NB4 (cell line): ENCODE measurements at places on chromosomes 5 and 9.

- DNase-seq: no peak
Measured at GRCh38 chr5:159838551-159839222, 77.6 kb upstream of the ADRA1B start.

GRCh38 chr9:105245029-105245890, 809 bp downstream of the SLC44A1 start:
- peak; percentile 47 for DNase-seq

- no peak for DNase-seq
Measured at GRCh38 chr9:4727593-4727992, 13.4 kb downstream of the AK3 start.

DNA sequence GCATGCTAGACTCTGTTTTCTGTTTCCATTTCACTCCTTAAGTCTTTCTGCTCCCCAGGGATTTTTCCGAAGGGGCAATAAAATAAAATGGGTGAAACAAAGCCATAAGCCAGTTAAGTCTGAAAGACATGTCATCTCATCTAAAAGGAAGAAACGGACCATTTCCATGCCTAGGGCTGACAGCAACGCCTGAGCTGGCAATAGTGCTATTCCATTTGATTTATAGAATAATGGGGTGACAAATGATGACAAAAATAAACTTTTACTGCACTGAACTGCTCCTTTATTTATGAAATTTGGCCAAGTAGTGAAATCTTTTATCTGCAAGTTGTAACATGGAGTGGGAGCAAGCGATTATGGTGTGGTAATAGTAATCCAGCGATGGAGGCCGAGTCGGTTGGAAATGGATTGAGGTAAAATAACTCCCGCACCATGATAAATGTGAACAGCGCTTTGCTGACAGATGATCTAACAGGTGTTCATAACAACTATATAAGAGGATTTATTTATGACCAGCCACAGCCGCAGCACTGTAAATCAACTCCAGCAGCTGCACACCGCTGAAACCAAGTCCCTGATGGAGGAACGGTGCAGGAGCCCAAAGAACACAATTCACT, 219.8 kb upstream of the TBCA start:
- DNase-seq: no peak

GRCh38 chr5:68641211-68641610, 425.7 kb downstream of the PIK3R1 start:
- DNase-seq: no peak

DNA sequence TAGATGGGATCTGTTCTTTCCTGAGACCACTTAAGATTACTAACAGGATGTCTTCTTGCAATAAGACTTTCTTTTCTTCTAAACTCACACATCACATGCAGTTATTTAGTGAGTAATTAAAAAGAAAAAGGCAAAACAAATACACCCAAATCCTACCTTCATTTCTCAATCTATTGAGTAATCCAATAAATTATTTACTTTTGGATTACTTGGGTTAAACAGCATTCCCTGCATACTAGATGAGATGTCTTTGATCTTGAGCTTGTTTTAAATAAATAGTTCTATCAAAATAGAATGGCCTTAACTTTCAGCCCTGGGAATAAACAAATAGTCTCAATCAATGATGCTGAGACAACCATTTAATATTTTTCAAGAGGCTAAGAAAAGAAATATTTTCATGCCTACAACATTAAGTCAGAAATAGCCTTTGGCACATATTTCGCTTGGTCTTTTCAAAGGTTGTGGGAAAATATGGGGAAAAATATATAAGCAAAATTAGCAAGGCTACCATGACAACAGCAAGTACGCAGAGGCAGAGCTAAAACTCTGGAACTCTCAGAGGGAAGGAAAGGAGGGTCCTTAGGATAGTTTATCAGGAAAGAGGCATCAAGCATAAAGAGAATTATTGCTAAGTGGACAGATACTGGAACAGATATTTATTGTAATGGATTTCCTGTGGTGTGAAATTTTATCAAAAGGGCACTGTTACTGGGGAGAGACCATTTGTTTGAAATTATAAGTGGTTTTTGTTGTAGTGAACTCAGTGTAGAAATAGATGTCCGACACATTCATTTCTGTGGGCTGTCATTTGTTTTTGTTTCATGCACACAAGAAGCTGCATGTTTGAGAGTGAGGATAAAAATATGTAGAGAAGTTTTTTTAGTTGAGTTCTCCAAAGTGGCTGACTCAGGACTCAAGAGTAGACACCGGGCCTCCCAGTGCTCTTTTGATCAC, 70.2 kb upstream of the CDH6 start:
- no peak for DNase-seq

GRCh38 chr5:19986031-19986619, 1.9 kb downstream of the CDH18 start:
- no peak for DNase-seq

DNA sequence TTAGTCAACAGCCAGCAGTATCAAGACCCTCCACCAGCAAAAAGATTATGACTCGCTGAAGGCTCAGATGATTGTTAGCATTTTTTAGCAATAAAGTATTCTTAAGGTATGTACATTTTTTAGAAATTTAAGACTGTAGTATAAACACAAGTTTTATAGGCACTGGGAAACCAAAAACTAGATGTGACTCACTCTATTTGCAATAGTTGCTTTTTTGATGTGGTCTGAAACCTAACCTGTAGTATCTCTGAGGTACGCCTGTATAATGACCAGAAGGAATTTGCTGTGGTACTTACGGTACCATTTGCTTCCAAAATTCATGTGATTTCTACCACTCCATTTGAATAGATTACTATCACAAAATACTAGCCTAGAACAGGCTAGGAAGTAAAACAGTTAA, 60.8 kb downstream of the WDR41 start:
- DNase-seq: no peak

GRCh38 chr5:140322751-140323731, 20.1 kb upstream of the PFDN1 start:
- no peak for DNase-seq

DNA sequence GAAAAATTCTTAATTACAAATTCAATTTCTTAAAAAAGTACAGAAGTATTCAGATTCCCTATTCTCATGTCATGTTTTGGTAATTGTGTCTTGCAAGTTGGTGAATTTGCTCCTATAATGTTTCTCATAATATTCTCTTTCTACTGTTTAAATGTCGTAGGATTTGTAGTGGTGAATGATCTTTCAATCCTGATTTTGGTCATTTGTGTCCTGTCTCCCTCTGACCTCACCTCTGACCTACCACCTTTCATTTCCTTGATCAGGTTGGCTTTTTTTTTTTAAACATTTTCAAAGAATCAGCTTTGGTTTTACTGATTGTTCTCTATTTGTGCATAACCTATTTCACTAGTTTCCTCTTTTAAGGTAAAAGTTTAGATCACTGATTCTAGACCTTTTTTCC, 102.6 kb downstream of the AUH start:
- no peak for DNase-seq

GRCh38 chr9:93871286-93871685, 83.9 kb downstream of the BARX1 start:
- DNase-seq: no peak

- peak; percentile 7 for DNase-seq
Measured at GRCh38 chr5:60026161-60026560, 132.6 kb upstream of the PDE4D start.

- peak; percentile 87 for DNase-seq
Measured at GRCh38 chr5:43039471-43040286, 440 bp downstream of the ANXA2R start.

GRCh38 chr9:12958708-12959107, 183.9 kb downstream of the LURAP1L start:
- no peak for DNase-seq

- DNase-seq: peak; percentile 86
Measured at GRCh38 chr9:97984188-97985057, 1.3 kb downstream of the ANP32B start.

DNA sequence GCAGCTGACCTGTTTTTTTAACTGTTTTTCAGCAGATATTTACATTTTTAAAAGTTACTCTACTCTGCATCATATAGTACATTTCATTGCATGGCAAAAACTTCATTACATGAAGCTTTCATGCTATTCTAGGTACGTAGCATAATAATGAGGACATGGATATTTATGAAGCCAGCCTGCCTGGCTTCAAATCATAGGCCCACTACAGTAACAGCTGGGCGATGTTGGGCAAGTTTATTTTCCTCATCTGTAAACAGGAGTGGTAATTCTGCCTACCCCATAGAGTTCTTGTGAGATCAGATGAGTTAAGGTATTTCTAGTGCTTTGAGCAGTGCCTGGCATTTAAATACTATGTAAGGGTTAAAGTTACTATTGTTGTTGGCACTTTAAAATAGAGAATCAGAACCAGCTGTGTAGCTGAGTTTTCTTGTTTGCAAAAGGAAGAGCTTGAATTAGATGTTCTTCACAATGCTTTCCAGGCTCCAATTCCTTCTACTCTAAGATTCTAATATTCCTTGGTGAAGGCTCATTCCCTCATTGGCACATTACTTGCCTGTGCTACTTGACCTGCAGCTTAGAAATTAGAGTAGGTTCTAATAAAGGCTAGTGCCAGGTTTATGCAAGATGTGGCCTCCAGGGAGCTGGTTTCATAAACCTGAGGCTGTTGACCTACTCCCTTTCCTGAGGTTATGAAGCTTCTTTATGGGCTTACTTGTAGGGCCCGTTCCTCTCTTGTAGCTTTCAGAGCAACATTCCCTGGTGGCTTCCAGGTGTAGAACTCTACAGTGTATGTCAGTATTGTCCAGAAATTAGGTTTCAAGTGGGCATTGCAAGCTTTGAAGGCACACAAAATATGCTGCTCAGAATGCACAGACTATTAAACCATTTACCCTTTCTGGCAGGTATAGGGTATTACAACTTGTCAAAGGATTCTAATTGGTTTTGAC, 14.5 kb downstream of the ANP32B start:
- peak; percentile 35 for DNase-seq

- DNase-seq: no peak
Measured at GRCh38 chr5:154652746-154653417, 102.3 kb upstream of the LARP1 start.

- DNase-seq: no peak
Measured at GRCh38 chr9:38649731-38650363, 29.5 kb upstream of the ANKRD18A start.

DNA sequence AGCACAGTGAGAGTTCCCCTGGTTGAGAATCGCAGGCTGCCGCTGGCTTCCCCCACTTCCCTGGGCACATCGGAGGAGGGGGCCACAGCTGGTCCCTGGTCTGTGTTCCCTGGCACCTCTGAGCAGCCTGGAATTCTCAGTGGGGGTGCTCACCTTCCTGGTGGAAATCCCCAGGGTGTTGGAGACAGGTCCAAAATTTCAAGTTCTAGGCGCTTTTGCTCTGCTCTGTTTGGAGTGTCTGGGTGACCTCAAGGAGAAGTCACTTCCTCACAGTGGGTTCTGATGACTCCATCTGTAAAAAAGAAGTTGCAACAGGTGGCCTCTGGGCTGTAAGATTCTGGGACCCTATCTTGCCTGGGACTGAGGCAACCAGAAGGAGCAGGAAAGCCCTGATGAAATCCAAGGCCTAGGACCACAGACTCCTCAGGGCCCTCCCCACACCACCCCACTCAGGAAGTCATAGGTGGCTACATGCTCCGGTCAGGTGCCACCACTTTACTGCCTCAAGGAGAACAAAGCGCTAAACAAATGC, at the start of gene TRAF1:
Gene TRAF1 (minus strand): TSS at position 400 of the 532 bp plus-strand sequence. CDS start 721 bp downstream, outside the sequence.
- peak; percentile 75 for DNase-seq

- DNase-seq: peak; percentile 54
Measured at GRCh38 chr5:7261049-7261448, 134.9 kb upstream of the ADCY2 start.

DNA sequence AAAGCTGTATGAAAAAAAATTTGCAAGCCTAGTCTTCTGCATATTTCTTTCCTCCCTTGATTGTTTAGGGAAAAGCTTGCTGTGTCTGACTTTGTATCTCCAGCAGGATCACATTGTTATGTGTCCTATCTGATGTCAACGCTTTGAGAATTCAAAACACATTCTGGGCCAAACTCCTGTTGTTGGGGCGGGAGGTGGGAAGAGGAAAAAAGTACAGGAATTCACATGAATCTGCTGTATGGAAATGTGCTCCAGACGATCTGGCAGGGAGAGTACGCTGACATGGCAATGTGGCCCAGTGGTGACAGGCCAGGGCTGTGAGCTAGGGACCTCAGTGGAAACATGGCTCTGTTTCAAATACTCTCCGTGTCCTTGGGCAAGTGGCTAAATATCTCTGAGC, 87.4 kb upstream of the GNA14 start:
- DNase-seq: no peak

GRCh38 chr5:82155305-82155704, 122.8 kb downstream of the RPS23 start:
- no peak for DNase-seq

- no peak for DNase-seq
Measured at GRCh38 chr9:117709936-117710335, 5.7 kb downstream of the TLR4 start.

DNA sequence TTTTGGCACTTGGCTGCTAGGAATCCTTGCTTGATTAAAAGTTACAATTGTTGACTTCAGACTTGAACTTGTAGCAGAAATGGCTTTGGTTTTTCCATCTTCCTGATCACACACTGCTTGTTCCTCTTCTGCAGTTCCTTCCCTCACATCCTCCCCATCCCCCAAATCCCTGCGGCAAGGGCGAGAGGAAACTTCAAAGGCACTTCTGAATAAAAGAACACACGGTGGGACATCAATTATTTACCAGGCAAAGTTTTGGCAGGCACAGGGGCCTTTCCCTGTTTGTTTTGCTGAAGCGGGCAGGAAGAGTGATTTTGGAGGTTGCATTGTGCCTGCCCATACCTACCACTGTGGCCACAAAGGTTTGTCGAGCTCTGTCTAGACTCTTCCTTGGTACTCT, 260.9 kb downstream of the KIF4B start:
- no peak for DNase-seq

- no peak for DNase-seq
Measured at GRCh38 chr5:78260771-78261170, 33.7 kb downstream of the AP3B1 start.

GRCh38 chr5:126490167-126490940, 67.1 kb downstream of the GRAMD2B start:
- peak; percentile 37 for DNase-seq

- no peak for DNase-seq
Measured at GRCh38 chr9:108903420-108904103, 30.4 kb downstream of the ELP1 start.

- DNase-seq: no peak
Measured at GRCh38 chr9:124125651-124125977, 114.0 kb downstream of the LHX2 start.

GRCh38 chr5:73204332-73204731, 31.3 kb downstream of the TMEM174 start:
- no peak for DNase-seq

DNA sequence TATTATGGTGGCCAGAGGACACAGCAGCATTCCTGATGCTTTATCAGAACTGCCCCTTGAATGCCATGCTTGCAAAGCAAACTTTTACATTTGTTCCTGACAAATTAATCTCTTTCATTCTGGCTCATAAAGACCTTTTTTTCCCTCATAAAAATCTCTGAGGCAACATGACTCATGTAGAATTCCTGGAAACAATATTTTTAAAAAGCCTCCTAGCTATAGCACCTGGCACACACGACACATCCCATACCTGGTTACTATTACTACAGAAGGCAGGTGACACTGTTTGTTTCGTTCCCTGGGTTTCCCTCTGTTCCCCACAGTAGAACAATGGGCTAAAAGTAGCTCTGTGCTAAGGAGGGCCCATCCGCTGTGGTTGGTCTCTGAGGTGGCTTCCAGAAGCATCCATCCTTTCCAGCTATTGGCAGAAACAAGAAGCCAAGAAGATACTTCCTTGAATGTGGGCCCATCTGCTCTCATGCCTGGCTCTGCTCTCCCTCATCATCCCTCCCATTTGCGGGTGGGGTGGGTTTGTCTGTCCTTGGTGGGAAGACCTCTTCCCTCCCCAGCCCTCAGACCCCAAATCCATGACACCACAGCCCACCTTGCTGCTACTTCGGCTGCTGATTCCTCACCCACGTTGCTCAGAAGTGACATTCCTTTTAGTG, 59.1 kb downstream of the GALNT12 start:
- DNase-seq: no peak
